ENCODE measurements at places on chromosomes 7 and 10.

GRCh38 chr7:23925088-23925487 lies 215.1 kb downstream of the STK31 start:
- DNase-seq = no peak

DNA sequence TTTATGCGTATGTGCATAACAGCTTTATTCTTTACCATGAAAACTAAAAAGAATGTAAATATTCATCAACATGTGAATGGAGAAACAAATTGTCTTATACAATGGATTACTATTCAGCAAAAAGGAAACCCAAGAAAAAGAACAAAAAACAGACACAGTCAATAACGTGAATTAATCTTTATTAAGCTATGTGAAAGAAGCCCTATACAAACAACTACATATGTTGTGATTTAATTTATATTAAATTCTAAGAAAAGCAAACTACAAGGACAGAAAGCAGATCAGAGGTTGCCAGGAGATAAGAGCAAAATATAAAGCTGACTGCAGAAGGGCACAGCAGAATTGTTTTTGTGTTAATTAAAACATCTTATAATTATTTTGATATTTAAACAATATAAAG lies 756.4 kb upstream of the MBL2 start:
- DNase-seq = no peak

DNA sequence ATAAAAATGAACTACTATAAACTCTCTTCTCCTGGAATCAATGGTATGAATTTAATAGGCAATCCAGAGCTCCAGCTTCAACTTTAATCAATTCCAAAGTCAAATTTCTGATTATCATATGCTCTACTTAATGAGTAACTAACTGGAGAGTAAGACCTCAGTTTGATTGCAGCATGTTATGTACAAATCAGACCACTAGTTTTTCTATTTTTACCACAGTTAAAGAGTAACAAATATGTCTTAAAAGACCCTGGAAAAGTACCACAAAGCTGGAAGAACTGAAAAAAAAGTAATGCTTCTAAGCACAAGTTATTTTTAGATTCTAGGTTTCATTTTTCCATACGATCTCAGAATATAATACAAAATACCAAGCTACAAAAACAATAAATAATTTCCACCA lies 56.0 kb upstream of the TNKS2 start:
- no peak for DNase-seq

- peak; percentile 91 for DNase-seq
These were observed 209.9 kb downstream of the ZNF365 start for GRCh38 chr10:62583876-62584615.

GRCh38 chr7:47957156-47957555 lies 8.9 kb upstream of the PKD1L1 start:
- no peak for DNase-seq

DNA sequence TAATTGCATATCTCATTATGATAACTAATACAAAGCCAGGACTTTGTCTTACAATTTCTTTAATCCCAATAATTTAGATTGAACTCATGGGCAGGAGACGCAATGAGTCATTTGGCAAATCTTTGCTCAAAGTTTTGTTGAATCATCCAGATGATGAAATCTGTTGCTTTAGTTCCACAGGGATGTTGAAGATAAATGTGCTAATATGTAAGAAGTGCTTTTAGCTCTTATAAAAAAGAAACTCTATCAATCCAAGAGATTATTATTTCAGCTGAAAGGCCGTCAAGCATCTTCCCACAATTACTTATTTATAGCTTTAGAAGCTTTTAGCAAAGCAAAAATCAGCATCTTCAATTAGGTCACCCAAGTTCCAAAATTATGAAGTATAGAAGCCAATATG lies 36.8 kb upstream of the ANK3 start:
- peak; percentile 77 for DNase-seq

Measured in fibroblast of skin of left biceps (primary cell).